ENCODE measurements at places on chromosomes 6 and 20. TPM values are rescaled to one million over a fixed set of nuclear protein-coding genes. Genes with fewer than 3 reads are reported as not detected.

DNA sequence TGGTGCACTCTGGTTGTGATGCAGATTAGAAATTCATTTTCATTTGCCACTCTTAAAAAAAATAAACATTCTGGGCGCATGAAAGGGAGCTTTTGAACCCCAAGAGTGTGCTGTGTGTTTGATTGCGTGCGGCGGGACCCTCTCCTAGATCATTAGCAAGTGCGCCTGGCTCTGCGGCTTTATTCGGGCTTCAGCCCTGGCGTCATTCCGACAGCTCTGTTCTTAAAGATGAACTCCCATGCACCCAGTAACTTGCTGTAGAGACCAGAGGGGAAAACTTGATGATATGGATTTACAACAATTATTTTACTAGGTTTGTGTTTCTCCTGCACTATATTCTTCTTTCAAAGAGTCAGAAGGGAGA, 48.9 kb upstream of the ARMC2 start:
- H3K4me3 ChIP-seq, result no peak overlapping the region
- peaks cover 8% of the 10 kb centered on the region for H3K4me1 ChIP-seq
- H3K27ac ChIP-seq, result no peak overlapping the region
- no peak for DNase-seq

Gene TLDC2
- not detected for total RNA-seq

Gene TNF
- total RNA-seq, result 0.42 TPM

DNA sequence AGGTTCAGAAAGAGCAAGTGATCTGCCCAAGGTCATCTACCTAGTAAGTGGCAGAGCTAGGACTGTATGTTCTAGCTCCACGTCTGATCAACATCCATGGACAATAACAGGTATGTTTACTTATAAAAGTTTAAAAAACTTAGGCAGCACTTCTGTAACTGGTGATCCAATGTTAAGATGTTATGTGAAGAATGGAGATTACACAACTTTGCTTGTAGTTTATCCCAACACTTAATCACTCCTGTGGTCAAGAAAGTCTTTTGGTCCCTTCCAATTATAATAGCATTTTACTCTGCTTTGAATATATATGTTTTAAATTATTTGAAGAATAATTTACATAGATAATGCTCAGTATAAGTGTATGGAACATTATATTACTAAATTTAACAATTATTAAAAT, 4.8 kb downstream of the FBXO30 start:
- H3K36me3 ChIP-seq, result peaks cover 12% of the 10 kb centered on the region
- no peak for DNase-seq
- H3K4me3 ChIP-seq, result no peak overlapping the region
- H3K4me1 ChIP-seq, result peaks cover 18% of the 10 kb centered on the region
- no peaks in the 10 kb centered on the region for H3K27me3 ChIP-seq
- no peak overlapping the region for H3K27ac ChIP-seq

DNA sequence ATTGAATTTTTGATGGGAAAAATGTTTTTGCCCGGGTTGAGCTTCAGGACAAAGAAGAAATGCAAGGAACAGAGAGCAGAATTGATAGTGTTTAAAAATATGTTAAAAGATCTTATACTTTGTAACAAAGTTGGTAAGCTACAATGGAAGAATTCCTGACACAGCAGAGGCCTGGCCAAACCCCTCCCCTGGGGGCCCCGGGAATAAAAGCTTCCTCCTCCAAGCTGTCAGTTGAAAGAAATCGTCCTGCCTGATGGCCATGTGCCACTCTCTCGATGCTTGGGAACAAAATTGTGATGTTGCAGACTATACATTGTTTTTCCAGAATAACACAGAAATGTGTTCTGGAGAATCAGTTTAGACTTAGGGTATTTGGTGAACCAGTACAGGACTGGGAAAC, 14.2 kb upstream of the TOX2 start:
- H3K4me3 ChIP-seq, result no peak overlapping the region
- no peaks in the 10 kb centered on the region for H3K4me1 ChIP-seq
- no peaks in the 10 kb centered on the region for H3K27me3 ChIP-seq
- H3K36me3 ChIP-seq, result no peaks in the 10 kb centered on the region
- no peak for DNase-seq
- no peak overlapping the region for H3K27ac ChIP-seq

- H3K27me3 ChIP-seq, result no peaks in the 10 kb centered on the region
- H3K4me1 ChIP-seq, result peaks cover 40% of the 10 kb centered on the region
- no peak overlapping the region for H3K4me3 ChIP-seq
- no peaks in the 10 kb centered on the region for H3K36me3 ChIP-seq
- H3K27ac ChIP-seq, result peak overlapping the region; percentile 24
Measured at GRCh38 chr6:134510920-134511319, 193.0 kb upstream of the SGK1 start.

- peak overlapping the region; percentile 93 for H3K27ac ChIP-seq
- H3K4me1 ChIP-seq, result peaks cover 29% of the 10 kb centered on the region
- peak overlapping the region; percentile 83 for H3K4me3 ChIP-seq
Measured at GRCh38 chr6:43054206-43054943, 724 bp upstream of the CUL7 start.

All from A673 (cell line).